ENCODE measurements at places on chromosomes 7 and 10. TPM values are rescaled to one million over a fixed set of nuclear protein-coding genes. Genes with fewer than 3 reads are reported as not detected.

CLCN1 gene
- 0.22 TPM for total RNA-seq

NXPH1 gene
- 1.6 TPM for total RNA-seq

FAM204A gene
- total RNA-seq: 75.2 TPM

SLC35G1 gene
- total RNA-seq: 8.0 TPM

SLC26A3 gene
- not detected for total RNA-seq

ZNF282 gene
- total RNA-seq: 35.6 TPM

SLIT1 gene
- total RNA-seq: 8.2 TPM

FRMPD2 gene
- total RNA-seq: 27.3 TPM

GRM3 gene
- 7.2 TPM for total RNA-seq

PLEKHS1 gene
- 0.77 TPM for total RNA-seq

SEC61G gene
- total RNA-seq: 213 TPM

Data from camera-type eye (tissue), 1 donor.